ENCODE measurements at places on chromosomes 5 and 9. TPM values are rescaled to one million over a fixed set of nuclear protein-coding genes. Genes with fewer than 3 reads are reported as not detected.

Gene PCDHGB2
- 0.08 TPM for total RNA-seq

Gene PRRT1B
- 0.70 TPM for total RNA-seq

Gene SPIN1
- 41.0 TPM for total RNA-seq

Gene FBP1
- total RNA-seq = not detected

Gene CCNO
- total RNA-seq = 9.6 TPM

Gene ZFP2
- not detected for total RNA-seq

Gene NOL6
- 62.8 TPM for total RNA-seq

Gene TNFSF15
- total RNA-seq = 0.21 TPM

Gene MYMK
- not detected for total RNA-seq

Gene C5
- 12.9 TPM for total RNA-seq

Gene PCDHGA10
- not detected for total RNA-seq

Gene CDH9
- total RNA-seq = not detected

Gene IFNA2
- not detected for total RNA-seq

Gene TBC1D2
- 8.2 TPM for total RNA-seq

Gene ZSWIM6
- 4.6 TPM for total RNA-seq

Gene PRRX2
- 8.7 TPM for total RNA-seq

Gene SOHLH1
- total RNA-seq = not detected

Gene PCDHA12
- 2.8 TPM for total RNA-seq

Gene SPATA31D4
- not detected for total RNA-seq

Gene NME5
- not detected for total RNA-seq

Gene LURAP1L
- total RNA-seq = 18.6 TPM

Gene SOX30
- not detected for total RNA-seq

Gene PSMD5
- 28.8 TPM for total RNA-seq

Gene TCF7
- total RNA-seq = 15.3 TPM

Gene AIF1L
- 1.6 TPM for total RNA-seq

Gene PCDHA9
- total RNA-seq = not detected

Gene IL3
- total RNA-seq = not detected

Gene SPATA31E1
- 0.03 TPM for total RNA-seq

Gene IL5
- not detected for total RNA-seq

Gene GFI1B
- not detected for total RNA-seq

Gene CARTPT
- total RNA-seq = not detected

Gene KIF4B
- 0.05 TPM for total RNA-seq

Gene ZNF354C
- 0.65 TPM for total RNA-seq

Gene SIT1
- not detected for total RNA-seq

Gene SGTB
- total RNA-seq = 7.6 TPM

Gene RAB3C
- not detected for total RNA-seq

Gene CTXN3
- not detected for total RNA-seq

Gene GLRA1
- not detected for total RNA-seq

Data from A549 treated with CORT108297 at 1 μM for 4 hours (cell line).